ENCODE measurements at places on chromosomes 11 and 22.
A peak's percentile ranks its signal among the peaks of the same experiment; 100 is the strongest.

DNA sequence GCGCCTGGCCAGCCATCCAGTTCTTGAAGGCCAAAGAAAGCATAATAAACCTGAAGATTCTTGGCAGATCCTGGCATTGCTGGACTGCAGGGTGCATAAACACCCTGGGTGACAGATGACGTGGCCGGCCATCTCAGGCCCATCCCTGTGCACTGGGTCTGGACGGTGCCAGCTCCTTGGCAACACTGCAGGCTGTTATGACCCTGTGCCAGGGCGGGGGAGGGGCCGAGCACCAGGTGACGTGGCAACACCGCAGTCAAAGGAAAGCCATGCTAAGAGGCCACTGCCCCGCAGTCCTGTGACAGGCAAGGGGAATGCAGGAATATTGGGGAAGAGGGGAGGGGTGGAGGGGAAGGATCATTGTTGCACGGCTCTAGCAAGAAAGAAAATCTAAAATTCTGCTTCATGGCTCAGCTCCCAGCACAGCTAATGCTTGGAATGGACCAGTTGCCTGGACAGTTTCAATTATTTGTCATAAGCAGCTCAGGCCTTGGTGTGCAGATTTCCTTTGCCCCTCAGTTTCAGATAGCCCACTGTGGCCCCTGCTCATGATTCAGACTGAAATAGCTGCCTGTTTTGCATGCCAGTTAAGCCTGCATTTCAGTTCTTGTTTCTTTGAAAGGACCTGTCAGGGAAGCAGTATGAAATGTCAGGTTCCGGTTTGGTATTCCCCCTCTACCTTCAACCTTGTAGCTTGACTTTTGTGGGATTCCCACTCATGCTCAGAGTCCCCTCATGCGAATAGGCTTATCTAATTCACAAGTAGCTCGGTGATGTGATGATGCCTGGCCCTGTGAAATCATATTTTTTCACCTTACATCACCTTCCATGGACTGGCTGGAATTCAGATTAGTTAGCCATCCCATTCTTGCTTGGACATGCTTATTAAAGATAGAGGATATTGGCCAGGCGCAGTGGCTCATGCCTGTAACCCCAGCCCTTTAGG, 29.7 kb upstream of the DDX6 start:
- DNase-seq: peak; percentile 93

GRCh38 chr22:43413826-43414225, 2.0 kb downstream of the MPPED1 start:
- DNase-seq: no peak

- DNase-seq: no peak
Measured at GRCh38 chr11:36233204-36233603, 56.0 kb downstream of the COMMD9 start.

DNA sequence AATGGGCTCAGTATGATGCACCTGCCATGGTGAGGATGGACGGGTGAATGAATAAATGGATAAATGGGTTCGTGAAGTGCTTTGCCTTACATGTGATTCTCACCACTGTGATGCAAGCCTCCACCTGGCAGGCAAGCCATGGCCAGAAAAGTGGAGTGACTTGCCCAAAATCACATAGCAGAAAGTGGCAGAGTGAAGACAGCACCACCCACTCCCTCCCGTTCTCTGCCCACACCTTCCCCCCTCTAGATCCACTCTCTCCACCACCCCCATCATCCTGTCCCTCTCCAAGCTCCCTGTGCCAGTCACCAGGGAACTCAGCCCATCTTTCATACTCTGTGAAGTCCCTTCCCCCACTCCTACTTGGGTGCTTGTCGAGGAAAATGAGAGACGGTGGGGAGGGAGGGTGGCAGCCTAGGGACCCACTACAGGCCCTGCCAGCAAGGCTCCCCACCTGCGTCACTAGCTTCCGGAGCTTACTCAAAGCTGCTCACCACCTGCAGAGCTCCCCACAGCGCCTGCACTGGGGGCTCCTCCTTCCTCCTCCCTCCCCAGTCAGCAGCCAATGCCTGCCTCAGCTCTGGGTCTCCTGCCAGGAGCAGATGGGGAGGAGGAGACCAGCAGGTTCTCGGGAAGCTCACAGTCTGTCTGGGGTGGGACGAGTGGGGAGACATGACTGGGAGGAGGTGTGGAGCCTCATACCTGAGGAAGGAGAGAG, 82.3 kb downstream of the PDE2A start:
- peak; percentile 69 for DNase-seq

DNA sequence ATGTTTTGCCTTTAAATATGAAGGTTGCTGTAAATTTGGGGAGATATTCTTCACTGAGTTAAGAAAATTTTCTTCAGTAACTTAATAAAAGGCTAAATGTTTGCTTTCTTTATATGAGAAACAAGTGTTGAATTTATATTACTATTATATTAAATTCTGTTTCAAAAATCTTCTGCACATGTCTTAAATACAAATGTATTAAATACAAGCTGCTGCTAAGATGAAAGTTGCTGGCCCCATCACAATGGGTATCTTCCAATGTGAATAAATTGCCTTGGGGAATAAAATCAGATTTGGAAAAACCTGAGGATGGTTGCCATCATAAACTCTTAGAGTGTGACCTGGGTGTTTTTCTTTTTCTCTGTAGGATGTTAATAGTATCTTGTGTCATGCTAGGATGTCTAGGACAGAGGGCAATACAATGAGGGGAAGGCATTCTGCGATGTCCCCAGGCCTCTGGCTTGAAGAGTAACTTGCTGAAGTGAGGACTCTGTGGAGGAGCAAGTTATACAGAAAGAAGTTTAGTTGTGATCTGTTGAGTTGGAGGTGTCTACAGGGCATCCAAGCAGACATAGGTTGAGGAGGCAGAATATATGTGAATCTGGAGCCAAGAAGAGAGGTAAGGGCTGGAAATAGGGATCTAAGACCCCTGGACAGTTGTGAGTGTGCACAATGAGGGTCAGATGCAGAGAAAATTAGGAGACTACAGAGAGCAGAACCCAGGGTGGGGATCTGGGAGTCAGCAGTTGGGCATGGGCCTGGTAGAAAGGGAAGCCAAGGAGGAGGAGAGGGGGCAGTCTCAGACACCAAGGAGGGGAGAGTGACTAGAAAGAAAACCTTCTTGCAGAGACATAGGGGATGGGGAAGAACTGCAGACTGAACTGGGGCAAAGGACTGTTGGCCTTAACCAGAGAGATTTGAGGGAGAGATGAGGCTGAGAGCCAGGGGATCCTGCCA, 4.8 kb downstream of the IGLL5 start:
- DNase-seq: no peak

- DNase-seq: no peak
Measured at GRCh38 chr11:11836676-11837231, 5.0 kb upstream of the USP47 start.

DNA sequence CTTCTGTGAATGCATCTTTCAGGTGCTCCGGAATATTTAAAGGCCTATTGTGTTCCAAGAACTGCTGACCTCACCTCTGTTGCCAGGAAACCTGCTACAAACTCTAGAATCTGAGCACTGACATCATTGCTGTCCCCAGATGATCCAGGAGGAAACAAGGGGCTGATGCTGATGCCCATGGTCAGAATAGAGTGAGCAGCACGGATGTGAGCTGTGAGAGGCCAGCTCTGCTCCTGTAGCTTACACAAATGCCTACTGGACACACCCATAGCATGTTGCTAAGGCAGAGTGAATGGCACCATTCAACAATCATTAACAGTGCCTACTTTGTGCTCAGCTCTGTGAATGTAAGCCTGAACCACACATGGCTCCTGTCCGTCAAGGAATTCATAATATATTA, 276.7 kb upstream of the API5 start:
- DNase-seq: no peak
